Mucosa of descending colon (tissue), 3 donors: ENCODE measurements at places on chromosomes 11 and 22.
A peak's percentile ranks its signal among the peaks of the same experiment; 100 is the strongest.

DNA sequence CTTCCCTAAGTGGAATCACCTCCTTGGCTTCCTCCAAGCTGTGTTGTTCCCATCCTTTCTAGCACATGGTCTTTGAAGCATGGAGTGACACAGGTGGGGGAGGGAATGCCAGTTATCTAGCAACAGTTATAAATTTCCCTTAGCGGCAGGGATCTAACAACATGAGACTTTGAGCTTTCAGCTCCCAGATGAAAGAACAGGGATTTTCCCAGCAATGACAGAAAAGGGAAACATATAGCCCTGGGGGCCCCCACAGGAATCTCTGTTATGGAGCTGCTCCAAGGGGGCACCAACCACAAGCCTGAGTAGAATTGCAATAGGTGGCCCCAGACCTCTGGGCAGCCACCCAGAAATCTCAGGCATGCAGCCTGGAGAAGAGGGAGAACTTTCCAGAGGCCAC lies 163.0 kb downstream of the GRIK4 start:
- no peak for DNase-seq

DNA sequence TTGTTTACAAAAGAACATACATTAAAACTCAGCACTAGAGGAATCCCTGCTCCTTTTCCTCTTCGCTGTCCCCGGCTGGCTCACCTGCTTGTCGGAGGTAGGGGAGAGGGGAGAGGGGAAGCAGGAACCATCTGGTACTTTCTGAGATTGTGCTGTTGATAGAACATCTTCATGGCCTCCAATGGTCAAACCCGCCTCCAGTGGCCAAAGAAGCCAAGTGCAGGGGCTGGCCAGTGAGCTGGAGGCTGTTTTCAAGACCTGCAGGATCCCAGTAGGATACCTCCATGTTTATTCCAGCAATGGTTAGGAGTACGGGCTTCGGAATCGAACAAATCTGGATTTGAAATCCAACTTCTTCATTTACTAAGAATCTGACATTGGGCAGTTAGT lies 92.6 kb downstream of the PKNOX2 start:
- no peak for DNase-seq

DNA sequence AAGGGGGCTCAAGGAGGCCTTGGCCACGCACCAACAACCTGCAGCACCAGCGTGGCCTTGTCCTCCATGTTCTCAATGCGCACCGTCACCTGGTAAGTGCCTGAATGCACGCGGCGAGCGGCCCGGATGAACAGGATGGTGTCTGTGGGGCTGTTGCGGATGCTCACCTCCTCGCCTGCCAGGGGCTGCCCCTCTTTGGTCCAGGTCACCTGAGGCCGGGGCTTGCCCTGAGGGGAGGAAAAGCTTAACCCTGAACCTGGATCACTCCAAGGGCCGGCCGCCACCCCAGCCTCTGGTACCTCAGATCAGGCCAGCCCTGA lies 19.0 kb downstream of the MYBPC3 start:
- DNase-seq, result no peak

DNA sequence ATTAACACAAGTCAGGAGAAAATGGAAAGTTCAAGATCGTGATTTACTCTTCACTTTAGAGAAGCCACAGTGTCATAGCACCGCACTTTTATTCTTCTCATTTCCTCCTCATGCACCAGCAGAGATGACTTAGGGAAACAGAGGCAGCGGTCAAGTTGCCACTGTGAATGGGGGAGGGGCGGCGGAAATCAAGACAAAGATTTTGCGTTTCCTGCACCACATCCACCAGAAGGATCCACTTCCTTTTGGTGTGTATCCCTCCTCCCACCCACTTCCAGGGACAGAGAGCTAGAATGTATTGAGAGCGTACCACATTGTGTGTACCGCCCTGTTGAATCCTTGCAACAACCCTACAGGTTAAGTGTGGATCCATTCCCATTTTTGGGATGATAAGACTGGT lies 21.8 kb downstream of the TSPAN18 start:
- DNase-seq, result no peak

- DNase-seq, result peak; percentile 78
Observed at GRCh38 chr22:37500745-37501609, 14.8 kb upstream of the MFNG start.

GRCh38 chr11:3166268-3167142 lies 1.4 kb upstream of the OSBPL5 start:
- DNase-seq, result no peak

DNA sequence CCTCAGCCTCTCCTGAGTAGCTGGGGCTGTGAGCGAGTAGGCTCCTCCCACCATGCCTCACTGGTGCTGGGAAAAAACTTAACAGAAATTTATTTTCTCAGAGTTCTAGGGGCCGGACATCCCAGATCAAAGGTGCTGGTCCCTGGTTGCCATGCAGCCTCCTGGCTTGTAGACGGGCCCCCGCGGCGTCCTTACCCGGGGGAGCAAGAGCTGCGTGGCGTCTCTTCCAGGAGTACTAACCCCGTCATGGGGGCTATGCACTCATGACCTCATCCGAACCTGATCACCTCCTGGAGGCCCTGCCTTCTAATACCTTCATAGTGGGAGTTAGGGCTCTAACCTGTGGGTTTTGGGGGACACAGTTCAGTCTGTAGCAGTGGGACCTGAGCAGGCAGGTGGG lies 2.6 kb downstream of the TRABD start:
- peak; percentile 7 for DNase-seq

DNA sequence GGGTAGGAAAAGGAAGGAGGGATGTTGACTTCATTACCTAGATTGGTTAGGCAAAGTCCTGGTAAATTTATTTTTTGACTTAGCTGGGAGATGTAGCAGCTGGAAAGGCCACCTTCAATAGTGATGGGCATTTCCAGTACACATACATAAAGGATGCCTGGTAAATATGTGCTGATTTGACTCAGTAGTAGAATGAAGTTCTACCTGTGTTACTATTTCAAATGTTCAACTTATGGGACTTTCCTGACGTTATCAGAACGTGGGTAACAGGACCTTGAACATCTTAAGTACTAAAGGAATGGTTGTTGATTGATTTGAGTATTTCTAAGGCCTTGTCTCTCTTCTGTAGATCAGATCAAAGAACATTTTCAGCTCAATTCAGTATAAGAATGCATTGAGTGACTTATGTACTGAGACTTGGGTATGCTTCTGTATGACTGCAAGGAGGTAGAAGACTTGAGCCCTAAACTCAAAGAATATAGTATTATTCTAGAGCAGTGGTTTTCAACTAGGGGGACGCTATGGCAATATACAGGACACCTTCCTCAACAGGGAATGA lies 27.1 kb downstream of the RNF121 start:
- no peak for DNase-seq

DNA sequence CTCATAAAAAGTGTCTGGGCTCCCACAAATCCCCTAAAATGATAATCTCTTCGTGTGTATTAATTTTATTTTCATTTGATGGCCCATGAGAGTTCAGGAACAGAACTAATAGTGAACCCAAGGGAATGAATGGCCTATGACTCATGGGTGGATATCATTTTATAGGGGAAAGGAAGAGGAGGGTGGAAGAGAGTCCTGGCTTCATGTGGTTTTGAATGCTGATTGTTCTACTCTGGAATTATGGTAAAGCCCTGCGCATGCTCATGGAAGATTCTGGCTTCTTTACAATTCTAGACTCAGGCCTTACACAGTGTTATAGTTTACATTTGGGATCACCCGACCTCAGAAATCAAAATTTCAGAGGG lies 35.2 kb downstream of the MAML2 start:
- peak; percentile 57 for DNase-seq

DNA sequence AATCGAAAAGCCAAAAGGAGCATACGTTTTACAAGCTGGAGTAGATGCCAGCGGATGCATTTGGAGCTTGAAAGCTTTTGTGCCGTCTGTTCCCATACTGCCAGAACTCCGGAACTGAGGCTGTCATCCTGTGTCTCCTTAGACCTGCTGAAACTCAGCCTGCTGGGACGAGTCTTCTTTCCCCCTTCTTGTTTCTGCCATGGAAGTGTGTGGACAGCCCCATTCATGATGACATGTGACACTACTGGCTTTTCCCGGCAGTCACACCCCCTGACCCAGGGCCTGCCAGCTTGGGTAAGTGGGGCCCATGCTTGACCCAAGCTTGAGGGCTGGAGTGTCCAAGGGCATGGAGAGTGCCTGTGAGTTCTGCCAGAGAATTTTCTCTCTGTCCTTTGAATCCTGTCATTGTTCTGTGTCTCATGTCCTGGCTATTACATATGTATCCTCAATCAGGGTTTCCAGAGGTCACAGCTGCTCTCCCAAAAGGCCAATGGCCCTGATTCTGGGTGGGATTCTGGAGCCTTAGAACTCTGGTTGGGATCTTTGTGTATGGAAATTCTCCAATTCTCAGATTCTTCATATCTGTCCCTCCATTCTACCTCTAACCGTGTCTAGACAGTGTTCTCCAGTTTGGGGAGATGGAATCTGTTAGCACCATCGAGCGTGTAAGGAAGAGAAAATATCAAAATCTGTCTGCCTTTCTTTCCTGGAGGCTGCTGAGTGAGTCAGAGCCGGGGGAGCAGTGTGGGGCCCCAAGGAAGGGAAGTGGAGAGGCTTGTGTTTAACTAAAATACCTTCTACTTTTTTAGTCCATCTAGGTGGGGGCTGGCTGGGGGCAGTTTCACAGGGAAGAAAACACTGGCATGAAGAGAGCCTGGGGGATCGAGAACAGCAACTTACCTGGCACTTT lies 73.2 kb downstream of the KIAA1671 start:
- DNase-seq, result no peak

DNA sequence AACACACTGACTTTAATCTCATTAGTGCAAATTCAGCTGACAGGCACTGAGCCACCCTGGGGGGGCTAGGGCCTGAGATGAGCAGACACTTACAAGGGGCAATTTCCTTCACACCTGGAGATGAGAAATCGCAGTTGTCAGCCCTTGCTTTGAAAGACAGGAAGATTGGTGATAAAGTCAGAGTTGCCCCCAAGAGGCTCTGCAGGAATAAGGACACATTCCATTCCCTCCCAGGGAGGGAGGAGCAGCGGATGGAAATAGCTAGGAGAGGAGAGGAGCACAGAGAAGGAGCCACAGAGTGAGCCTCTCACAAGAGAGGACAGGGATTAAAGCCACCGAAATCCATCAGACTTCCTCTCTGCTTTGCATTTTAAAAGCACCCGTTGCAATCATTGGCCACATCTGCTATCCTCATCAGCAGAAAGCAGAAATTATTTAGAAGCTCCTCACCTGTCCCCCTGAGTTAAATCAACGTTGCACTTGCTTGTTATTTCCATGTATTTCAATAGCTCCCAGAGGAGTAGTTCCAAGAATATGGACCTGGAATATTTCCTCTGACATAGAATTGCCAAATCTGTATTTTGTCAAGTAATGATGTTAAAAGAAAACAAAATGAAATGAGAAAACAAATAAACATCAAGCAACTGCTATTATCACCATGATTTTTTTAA lies 213.7 kb downstream of the BARX2 start:
- DNase-seq, result no peak

GRCh38 chr11:77044356-77044755 lies 10.2 kb downstream of the B3GNT6 start:
- DNase-seq, result no peak

GRCh38 chr22:22196018-22196533 lies 48.5 kb upstream of the VPREB1 start:
- no peak for DNase-seq

DNA sequence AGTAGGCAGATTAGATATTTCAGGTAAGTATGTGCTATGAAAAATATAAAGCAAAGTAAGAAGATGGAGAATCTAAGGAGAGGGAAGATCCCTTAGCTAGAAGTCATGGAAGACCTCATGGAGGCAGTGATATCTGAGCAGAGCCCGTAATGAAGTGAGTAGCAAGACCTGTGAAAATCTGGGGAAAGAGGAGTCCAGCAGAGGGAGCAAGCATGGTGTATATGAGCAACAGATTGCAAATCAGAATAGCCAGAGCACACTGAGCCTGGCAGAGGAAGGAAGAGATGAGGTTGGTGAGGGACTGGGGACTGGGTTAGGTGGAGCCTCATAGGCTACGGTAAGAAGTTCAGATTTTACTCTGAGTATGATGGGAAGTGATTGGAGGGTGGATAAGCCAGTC lies 9.4 kb downstream of the LHFPL7 start:
- DNase-seq, result no peak

DNA sequence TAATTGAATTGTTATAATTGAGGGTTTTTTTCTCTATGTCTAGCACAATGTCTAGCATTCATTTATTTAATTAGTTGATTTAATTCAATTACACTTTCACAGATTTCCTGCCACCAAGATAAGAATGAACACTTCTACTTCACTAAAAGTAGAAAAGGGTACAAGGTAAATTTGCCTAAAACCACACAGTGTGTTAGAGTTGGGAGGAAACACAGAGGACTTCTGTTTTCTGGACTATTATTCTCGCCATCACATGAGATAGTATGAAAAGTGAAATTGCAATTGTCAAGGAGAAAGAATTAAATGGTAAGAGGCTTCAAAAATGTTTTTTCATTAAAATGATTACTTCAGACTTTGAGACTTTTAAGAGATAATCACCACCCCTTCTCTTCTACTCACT lies 109.5 kb downstream of the ETS1 start:
- DNase-seq, result no peak

GRCh38 chr11:121714351-121714750 lies 261.6 kb upstream of the SORL1-AS1 start:
- DNase-seq, result no peak

GRCh38 chr11:85831050-85831449 lies 20.1 kb upstream of the SYTL2 start:
- DNase-seq, result no peak

- DNase-seq, result no peak
Observed at GRCh38 chr22:29695129-29695926, 24.5 kb upstream of the CABP7 start.

DNA sequence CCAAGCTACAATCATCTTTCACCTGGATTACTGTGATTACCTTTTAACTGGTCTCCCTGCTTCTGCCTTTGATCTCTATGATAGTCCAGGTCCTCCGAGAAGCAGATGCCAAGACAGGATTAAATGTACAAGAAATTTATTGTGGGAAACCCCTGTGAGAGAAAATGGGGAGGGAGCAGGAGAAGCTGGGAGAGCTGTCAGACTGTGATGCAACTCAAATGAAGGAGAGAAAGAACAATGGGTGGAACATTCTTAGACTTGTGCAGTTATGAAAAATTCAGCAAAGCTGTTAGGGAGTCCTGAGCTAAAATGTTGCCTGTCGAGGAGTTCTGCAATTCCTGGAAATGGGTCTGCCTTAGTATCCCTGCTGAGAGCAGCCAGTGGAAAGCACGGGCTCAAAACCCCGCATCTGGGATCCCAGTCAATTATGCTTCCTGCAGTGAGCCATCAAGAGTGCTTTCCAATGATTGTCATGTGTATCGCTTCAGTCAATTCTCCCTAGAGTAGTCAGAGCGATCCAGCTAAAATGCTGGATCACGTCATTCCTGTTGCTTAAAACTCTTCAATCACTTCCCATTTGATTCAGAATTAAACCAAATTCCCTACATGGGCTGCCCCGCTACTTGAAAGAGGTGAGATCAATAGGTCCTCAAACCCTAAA lies 16.5 kb upstream of the CSTF3 start:
- DNase-seq, result no peak

- DNase-seq, result no peak
Observed at GRCh38 chr11:64059339-64060140, 23.8 kb downstream of the FLRT1 start.

DNA sequence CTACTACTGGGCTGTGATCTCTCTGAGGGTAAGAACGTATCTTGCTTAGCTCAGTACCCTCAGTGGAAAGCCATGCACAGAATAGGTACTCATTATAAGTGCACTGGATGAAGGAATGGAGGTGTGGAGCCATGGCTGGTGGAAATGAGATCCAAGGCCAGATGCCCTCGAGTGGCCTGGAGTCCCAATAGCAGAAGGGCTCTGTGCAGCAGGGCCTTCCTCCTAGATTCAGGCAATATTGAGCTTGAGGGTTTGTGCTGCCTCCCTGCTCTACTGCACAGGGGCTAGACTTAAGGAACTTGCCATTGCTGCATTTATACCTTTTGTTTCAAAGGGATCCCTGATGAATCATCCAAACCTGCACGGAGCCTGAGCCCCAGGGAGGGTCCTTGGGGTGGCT lies 33.6 kb upstream of the TUB start:
- no peak for DNase-seq
